ELF-1 (cell line): ENCODE measurements at places on chromosomes 2 and 18.

DNA sequence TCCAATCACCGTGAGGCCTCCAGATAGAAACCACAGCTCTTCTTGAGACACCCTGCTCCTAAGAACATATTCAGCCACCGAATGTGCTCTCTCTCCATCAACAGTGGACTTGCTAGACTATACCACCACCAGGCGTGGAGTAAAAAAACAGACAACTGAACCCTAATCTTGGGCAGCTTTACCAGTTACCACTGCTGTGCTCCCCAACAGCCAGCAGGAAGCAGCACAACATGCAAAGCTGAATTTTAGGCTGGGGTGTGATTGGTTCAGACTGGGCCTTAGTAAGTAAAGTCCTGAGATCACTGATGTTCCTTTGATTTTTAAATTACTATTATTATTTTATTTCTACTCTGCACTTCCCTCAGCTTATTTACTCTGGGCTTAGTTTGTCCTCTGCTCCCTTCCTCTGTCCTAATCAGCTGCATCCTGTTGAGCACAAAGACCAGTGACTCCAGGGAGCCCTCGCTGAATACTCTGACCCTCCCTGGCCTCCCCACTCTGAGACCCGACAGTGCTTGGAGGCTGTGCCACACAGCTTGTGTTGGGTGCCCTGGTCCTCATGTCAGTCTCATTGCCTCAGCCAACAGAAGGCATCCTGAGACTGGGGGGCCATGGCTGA, 21.9 kb downstream of the MRPL35 start:
- DNase-seq: peak; percentile 79

DNA sequence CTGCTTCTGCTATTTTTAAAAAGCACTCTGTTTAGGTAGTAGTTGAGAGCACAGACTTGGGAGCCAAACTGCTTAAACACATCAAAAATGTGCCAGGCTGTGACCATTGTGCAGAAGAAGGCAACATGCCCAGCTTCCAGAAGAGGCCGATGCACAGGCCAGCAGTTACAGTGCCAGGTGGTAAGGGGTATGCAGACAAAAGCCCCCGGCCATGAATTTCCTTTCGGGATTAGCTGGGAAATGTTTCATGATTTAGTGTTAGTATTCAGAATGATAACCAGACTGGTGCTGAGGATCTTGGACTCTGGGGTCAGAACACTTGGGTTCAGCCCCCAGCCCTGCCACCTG, 40.0 kb upstream of the ATG16L1 start:
- no peak for DNase-seq

GRCh38 chr2:68837164-68837860, 33.9 kb downstream of the BMP10 start:
- peak; percentile 75 for DNase-seq

DNA sequence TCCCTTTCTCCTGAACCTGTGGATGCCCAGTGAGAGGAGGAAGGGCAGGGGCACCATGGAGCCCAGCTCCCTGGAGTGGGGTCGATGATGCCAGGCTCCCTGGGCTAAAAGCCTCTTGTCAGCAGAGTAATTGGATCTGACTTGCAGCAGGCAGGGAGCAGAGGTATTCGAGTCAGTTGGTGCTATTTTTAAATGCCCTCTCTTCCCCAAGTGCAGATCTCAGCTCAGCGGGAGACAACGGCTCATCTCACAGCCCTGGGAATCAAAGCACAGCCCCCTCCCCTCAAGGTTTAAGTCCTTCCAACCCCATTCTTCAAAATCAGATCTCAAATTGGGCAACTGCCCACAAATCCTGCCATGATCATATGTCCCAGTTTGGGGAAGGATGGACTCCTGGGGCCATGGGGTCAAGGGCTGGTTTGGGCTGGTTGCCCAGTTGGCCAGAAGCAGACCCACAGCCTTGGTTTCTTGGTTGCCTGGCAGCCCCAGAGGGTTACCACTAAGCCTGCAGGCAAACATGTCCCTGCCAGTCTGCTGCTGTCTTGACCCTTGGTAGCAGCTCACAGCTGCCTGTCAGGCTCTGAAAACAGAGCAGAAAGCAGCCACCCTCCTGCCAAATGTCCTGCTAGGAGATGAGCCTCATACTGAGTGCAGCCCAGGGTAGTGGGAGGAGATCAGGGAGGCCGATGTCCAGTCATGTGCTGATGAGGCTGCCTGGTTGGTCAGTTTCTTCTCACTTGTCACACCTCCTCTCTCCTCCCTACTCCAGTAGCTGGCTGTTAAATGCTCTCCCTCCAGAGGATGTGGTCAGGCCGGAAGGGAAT, 244.9 kb downstream of the LOXHD1 start:
- DNase-seq: peak; percentile 68

GRCh38 chr2:3458396-3459184, 60.7 kb downstream of the ADI1 start:
- no peak for DNase-seq

GRCh38 chr2:41182961-41183360, 731.1 kb upstream of the SLC8A1 start:
- DNase-seq: no peak

DNA sequence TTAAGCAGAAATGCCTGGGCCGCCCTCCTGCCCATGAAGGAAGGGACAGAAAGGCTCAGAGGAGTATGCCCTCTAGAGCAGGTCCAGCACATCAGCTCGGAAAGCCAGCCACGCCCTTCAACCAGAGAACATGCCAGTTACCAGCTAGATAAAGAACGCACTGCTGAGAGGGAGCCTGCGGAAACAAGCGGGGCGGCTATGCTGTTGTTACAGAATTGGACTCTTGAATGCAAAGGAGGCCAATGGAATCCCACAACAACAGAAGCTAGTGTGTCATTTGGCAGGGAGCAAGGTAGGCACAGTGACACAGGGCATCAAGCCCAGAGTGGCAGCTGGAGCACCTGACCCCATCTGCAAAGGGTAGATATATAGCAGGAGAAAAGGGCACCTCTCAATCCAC, 242.9 kb upstream of the ID2 start:
- no peak for DNase-seq

- peak; percentile 14 for DNase-seq
Measured at GRCh38 chr2:181658444-181658843, 1.5 kb upstream of the CERKL start.

- no peak for DNase-seq
Measured at GRCh38 chr2:159609811-159610549, 6.4 kb downstream of the BAZ2B start.

DNA sequence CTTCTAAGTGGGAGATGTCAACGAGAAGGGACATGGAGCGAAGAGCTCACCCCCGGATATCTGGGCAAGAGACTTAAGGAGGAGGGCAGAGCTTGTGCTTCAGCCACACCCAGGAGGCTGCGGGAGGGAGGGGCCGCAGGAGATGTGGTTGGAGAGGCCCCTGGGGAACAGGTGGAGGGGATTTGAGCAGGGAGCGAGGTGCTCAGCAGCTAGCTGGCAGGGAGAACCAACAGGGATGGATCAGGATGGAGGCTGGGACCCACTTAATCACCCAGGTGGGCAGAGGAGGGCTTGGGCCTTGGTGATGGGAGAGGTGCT, 78.3 kb downstream of the MBP start:
- no peak for DNase-seq

DNA sequence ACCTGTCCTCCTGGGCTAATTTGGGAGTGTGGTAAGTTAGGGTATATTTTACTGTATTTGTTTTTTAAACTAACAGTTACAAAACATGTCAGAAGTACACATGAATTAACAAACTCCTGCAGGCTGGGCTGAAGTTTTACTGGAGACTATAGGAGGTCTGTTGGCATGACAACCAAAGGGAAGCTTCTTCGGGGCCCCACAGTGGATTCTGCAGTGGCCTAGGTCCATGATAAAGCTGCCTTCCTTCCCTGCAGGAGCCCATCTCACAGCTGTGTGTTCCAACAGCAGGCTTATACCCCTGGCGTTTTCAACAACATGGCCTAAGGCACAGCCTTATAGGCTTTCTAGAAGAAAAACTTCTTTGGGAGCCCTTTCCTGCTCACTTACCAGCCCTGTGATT, 128.0 kb upstream of the SETBP1 start:
- peak; percentile 50 for DNase-seq

GRCh38 chr18:76479351-76480238, 15.4 kb downstream of the ZNF516 start:
- DNase-seq: no peak

DNA sequence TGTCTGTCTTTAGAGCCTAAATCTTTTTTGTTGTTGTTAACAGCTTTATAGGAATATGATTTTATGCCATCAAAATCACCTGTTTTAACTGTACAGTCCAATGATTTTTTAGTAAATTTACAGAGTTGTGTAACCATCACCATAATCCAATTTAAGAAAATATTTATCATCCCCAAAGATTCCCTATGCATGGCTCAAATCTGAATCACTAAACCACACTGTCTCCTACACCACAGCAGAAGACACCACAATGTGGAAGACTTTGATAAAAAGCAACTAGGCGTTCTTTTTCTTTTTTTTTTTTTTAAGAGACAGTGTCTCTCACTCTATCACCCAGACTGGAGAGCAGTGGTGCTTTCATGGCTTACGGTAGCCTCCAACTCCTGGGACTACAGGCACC, 99.6 kb downstream of the TXNL1 start:
- DNase-seq: no peak

DNA sequence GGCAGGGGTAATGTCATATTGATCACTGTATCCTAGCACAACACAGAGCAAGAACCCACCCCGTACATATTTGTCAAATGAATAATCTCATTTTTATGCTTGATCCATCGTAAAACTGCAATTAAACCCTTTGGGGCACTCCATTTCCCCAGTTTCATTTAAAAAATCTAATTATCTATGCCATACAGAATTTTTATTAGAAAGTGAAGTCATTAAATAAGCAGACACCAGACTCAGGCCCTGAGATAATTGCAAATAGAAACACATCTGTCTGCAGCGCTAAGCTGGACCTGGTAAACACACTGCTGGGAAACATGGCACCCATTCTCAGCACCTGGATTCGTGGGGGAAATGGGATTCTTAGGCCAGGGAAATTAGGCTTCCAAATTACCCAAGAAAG, 5.1 kb downstream of the CYRIA start:
- no peak for DNase-seq

GRCh38 chr2:222978850-222979249, 73.1 kb upstream of the KCNE4 start:
- no peak for DNase-seq

DNA sequence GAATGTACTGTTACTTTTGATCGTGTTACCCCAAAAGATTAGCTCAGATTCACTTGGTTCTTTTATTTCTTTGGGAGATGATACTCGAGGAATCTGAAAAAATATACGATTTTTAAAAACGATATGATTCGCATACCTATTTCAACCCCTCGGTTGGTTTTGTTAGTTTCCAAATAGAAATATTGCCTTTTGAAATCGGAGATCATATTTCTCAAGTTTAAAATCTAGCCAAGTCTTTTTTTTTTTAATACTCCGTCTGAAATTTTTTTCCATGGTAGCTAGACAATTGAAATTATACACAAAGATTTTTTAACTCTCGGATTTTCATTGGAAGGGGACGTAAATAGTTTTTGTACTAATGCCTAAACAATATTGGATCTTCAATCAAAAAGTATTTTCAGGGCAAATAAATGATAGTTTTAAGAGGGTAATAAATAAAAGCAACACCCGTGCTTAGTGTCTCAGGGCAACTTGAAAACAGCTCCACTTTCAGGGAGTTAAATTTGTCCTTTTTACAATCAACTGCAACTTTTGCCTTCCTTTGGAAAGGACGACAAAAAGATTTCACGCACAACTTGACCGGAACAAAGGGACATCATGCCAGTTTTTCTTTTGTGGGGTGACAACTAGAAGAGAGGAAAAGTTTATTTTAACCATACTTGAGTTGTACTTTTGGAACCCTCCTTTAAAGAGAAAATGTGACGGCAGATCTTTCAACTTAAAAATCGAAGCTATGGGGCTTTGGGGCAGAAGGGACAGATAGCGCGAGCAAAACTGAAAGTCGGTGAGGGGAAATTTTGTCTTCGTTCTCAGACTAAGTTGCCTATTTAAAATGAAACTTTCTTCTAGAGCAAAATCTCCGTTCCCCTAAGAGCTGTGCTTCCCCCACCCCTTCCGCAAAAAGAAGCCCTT, 5.8 kb upstream of the ONECUT2 start:
- DNase-seq: peak; percentile 16

DNA sequence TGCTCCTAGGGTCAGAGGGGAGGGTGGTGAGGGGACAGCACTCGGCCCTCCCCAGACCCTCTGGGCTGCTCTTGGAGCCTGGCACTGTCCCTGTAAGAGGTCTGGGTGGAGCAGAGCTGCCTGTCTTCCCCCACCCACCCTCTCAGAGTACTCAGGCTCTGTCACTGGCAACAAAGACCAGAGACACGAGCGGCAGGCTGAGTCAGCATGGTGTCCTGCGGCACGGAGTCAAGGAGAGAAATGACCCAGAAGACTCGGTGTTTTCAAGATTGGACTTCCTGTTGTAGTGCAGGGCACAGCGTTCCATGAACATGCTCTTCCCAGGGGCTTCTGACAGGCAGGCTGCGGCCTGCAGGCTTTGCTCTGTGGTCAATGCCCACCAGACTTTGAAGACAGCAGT, 19.9 kb downstream of the SIGLEC15 start:
- peak; percentile 30 for DNase-seq

- no peak for DNase-seq
Measured at GRCh38 chr2:151568501-151568900, 158.8 kb downstream of the RIF1 start.

GRCh38 chr2:237872178-237872887, 12.9 kb downstream of the RAMP1 start:
- DNase-seq: no peak

- no peak for DNase-seq
Measured at GRCh38 chr18:62784966-62785413, 69.6 kb downstream of the PHLPP1 start.

GRCh38 chr2:98892871-98893270, 43.2 kb downstream of the CRACDL start:
- no peak for DNase-seq

DNA sequence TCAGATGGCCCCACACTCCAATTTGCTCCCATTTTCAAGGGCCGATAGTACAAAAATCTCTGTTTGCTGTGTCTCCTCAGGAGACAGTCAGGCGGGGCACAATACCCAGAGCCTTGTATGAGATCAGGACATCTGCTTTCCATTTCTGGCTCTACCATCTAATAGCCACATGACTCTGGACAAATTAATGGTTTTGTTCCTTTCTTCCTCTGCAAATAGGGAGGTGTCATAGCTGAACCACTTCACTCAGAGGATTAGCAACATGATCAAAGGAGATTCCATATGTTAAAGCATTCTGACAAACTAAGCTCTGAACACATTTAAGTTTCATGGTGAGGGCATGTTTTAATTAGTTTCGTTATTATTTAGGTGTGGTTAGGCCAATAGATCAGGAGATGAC, 602.1 kb upstream of the SYT4 start:
- DNase-seq: no peak

DNA sequence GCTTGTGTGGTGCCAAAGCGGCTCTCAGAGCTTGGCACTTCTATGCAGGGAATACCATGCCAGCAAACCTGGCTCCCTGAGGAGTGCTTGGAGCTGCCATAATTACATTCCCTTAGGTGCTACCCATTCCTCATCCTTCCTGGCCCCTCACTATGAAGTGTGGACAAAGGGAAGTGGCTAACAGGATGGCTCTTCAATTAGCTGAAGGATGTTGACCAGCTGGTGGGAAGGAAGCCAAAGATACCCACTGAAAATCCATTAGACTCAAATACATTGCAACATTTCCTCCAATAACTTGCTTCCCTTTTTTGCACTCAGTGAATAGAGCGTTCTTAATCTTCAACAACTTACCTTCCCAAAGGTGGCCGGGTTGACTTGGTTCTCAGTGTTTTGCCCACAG, 8.5 kb downstream of the RFX8 start:
- DNase-seq: no peak
